Spleen (tissue), 13 donors: ENCODE measurements at places on chromosomes 13 and 19. TPM values are rescaled to one million over a fixed set of nuclear protein-coding genes. Genes with fewer than 3 reads are reported as not detected.

GRCh38 chr13:62653371-62653770 is 1237.7 kb upstream of the PCDH20 start:
- no peak for DNase-seq

- DNase-seq: no peak
Measured at GRCh38 chr13:27605099-27605498, 15.2 kb downstream of the LNX2 start.

Gene PLIN5
- 17.9 TPM for total RNA-seq

- no peak for DNase-seq
Measured at GRCh38 chr19:40553885-40554857, 22.5 kb upstream of the SHKBP1 start.

Gene CGB5
- not detected for total RNA-seq

DNA sequence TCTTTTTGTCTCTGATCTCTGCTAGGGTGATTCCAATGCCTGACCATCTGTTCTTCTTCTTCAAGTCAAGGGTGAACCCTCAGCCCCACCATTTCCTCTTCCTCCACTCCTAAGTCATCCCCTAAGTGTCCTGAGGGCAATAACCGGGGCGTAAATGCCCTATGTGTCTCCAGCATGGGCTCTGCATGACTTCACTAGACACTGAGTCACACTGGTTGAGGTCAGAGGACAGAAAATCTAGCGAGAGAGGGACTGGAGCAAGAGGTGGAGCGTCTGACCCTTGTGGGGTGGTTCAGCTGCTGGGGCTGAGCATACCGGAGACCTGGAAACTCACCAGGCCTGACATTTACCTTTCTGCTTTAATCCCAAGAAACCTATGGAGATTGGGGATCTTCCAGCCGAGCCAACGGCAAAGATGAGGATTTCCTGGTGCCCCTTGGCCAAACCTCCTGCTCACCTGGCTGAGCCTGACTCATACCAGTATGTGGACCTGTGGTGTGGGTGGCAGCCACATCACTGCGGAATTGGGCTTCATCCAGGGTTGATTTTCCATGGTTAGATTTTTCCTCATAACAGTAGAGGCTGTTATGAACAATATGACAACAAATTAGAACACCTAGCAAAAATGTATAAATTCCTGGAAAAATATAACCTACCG is 26.9 kb downstream of the SCGB2B2 start:
- no peak for DNase-seq
